ENCODE measurements at places on chromosomes 6 and 20.

DNA sequence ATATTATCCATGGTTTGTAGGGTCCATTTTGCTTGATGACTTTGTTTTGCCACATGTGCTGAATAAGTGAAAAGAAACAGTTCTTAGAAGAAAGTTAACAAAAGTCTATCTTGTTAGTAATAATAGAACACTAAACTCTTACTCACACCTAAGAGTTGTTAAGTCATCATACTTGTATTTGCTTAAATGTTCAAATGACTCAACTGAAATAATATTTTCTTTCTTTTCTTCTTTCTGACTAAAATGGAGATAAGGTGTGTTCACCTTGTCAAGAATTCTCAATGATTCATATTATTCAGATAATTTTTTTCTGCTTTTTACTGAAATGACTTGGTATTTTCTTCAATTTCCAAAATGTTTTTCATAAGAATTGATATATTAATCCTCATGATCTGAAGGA, 327.2 kb downstream of the HTR1B start:
- no peak for DNase-seq

- DNase-seq: no peak
These were observed 656 bp downstream of the RTEL1 start for GRCh38 chr20:63658749-63659187.

GRCh38 chr6:33112148-33112547, 36.4 kb downstream of the HLA-DPB1 start:
- peak; percentile 54 for DNase-seq

GRCh38 chr20:15056246-15056645, 718.8 kb upstream of the FLRT3 start:
- DNase-seq: no peak

DNA sequence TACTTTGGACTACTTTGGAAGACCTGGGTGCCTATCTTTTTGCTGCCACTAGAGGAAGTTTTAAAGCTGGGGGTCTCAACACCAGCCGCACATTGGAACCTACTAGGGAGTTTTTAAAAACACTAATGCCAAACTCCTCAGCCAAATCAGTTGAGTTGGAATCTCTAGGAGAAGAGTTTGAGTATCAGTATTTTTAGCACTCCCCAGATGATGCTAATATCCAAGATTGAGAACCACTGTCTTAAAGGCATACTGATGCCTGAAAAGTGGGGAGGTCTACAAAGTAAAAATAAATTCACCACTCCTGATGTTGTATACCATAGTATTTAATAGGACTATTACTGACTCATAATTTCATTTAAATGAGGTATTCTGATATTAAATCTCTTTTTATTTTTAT, 62.9 kb upstream of the COL21A1 start:
- DNase-seq: no peak

- DNase-seq: no peak
These were observed 53.0 kb downstream of the ALDH8A1 start for GRCh38 chr6:134896910-134897309.

GRCh38 chr6:114407426-114408035, 64.7 kb upstream of the HS3ST5 start:
- no peak for DNase-seq

DNA sequence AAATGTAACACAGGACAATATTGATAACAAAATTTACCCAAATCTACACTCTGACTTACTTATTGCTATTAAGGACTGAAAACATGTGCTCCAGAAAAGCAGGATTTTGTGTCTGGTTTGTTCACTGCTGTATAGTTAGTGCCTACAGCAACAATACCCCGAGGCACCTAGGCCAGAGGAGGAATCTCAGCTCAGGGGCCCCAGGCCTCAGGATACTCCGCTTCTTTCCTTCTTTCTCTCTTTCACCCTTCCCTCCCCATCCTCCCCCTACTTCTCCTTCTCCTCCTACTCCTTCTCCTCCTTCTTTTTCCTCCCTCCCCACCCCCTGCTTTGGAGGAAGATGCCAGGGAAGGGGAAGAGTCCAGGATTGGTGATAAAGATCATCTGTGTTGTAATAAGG, 985 bp upstream of the VNN2 start:
- DNase-seq: no peak

GRCh38 chr6:4930025-4930691, 73.7 kb downstream of the RPP40 start:
- DNase-seq: no peak

DNA sequence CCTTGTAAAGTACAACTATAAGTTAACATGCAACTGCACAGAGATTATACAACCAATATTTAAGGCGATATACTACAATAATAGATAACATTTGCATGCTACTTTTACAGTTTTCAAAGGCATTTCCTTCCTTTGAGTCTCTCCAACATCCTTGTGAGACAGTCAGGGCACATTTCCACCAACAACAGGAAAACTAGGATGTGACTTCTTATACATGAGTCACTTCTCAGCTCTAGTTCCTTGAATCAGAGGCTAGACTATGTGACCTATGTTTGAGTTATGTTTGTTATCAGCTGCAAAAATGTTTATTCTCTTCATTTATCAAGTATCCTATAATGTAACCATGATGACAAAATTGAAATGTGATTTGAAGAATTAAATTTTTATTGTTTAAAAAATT, 51.7 kb upstream of the TFAP2D start:
- no peak for DNase-seq

GRCh38 chr6:8905757-8906156, 470.4 kb upstream of the SLC35B3 start:
- DNase-seq: peak; percentile 14

DNA sequence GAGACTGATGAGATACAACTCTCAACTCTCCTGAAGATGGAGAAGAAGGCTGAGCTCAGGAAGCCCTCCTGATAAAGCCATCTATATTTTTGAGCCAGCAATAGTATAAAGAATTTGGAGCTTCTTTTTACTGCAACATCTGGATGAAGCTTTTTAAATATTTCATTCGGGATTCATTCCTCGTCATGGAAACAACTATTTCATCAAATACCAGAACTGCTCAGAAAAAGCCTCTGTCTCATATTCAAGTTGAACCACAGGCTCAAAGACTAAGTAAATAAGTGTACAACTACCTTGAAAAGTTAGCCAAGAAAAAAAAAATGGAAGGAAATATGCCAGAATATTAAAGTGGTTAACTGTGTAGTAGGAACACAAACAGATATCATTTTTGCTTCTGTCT, 37.8 kb downstream of the PTPRT start:
- DNase-seq: no peak

DNA sequence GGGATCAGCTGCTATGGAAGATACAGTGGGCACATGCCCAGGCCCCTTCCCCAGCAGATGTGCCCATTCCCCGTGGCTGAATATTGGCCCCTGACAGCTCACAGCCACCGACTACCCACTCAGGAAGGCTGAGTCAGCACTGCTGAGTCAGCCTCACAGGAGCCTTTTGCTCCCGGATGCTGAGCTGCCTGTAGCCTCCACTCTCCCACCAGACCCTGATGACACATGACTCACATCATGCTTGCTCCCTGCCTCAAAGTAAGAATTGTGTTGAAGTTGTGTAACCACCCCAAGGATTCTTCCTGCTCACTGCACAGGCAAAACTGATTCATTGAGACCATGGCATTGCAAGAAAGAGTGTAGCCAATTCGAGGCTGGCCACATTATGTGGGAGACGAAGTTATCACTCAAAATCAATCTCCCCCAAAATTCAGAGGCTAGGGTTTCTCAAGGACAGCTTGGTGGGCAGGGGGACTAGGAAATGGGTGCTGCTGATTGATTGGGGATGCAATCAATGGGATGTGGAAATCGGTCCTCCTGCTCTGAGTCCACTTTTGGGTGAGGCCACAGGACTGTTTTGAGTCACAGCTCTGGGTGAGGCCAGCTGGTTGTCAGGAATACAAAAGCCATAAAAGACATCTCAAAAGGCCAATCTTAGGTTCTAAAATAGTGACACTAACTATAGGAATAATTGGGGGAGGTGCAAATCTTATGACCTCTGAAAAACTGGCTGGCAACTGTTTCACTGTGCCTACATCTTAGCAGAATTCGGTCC, 556.6 kb upstream of the CDH4 start:
- no peak for DNase-seq

DNA sequence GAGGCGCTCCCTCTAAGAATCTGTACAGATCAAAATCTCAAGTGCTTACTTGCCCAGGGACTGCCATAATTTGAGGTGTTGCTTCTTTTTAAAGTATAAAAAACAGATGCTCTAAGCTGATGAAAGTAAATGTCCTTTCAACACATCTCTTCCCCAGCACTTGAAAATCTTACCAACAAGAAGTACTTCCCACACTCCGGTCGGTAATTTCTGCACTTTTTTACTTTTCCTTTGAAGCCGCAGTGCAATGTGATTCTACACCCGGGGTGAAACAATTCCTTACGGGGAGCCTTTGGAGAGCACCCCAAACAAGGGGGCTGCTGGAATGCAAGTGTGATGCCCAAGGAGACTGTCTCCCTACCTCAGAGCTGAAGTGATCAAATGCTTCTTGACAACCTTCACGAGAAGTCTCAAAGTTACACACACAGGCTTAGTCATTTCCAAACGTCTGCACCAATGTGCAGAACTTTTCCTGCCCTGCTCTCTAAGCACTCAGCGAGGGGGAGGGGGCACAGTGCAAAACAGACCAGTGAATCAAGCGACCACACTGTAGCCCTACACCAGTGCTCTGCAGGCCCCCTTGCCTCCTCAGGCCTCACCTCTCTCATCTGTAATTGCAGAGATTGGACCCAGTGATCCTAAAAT, 56.7 kb downstream of the ATXN1 start:
- no peak for DNase-seq

DNA sequence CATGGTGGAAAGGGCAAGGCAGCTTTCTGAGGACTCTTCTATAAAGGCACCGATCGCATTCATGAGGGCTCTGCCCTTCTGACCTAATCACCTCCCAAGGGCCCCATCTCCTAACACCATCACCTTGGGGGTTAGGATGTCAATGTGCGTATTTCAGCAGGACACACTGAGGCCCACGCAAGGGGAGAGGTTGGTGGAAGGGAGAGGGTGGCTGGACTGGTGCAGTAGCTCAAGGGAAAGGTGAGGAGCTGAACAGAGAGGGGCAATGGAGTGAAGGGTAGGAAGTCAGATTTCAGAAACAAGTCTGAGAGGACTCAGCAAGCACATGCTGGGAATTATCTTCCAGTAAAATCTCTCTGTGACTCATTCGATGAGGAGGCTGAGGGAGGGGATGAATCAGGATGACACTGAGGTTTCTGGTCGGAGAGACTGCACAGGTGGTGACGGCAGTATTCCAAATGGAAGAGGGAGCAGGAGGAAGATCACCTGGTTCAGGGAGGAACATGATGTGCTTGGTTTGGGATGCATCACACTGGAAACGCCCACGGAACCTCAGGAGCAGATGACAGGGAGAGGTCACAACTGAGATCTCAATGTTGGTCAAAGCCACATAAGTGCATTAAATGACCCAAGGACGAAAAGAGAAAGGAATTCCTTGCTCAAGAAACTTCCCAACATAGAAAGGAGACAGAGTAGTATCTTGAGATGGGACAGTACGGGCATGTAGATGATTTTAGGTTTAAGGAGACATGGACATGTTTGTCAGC, 67.1 kb downstream of the TFAP2A start:
- DNase-seq: no peak

DNA sequence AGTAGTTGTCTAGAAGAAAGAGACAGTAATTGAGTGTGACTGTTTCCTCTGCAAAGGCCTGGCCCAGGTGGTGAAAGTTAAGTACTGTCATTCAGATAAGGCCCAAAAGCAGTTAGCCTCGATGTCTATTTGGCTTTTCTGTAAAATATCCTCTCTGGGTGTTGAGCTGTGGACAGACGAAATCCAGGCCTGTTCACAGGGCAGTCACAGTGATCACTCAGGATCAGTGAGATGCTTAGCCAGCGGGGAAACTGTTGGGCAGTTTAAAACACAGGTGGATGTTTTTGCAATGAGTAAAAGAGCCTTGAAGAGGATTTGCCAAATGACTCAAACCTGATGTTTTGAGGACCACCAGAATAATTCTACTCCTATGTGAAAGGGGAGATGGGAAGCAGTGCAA, 22.0 kb upstream of the PRDM1 start:
- no peak for DNase-seq

DNA sequence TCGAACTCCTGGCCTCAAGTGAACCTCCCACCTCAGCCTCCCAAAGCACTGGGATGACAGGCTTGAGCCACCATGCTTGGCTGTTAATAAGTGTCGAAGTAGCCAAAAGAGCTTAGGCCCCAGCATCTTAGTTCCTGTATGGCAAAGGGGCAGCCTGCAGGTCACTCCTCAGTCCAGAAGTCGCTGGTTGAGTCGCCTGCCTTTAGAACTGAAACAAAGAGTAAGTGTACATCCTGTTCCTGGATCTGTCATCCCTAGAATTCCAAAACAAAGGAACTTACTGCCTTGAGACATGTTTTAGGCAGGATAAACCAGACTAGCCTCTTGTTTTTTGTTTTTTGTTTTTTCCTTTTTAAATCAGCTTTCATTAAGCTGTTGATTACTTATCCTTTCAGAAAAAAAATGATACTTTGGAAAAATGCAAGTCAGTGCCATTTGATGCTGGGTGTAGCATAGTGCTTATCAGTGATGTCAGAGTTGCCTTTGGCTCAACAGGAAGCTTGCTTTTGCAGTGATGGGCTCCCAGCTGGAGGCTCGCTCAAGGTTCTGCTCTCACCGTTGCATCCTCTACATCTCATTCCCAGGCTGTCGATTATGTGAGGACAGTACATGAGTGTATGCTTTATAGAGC, 9.0 kb downstream of the ACTR5 start:
- DNase-seq: no peak

DNA sequence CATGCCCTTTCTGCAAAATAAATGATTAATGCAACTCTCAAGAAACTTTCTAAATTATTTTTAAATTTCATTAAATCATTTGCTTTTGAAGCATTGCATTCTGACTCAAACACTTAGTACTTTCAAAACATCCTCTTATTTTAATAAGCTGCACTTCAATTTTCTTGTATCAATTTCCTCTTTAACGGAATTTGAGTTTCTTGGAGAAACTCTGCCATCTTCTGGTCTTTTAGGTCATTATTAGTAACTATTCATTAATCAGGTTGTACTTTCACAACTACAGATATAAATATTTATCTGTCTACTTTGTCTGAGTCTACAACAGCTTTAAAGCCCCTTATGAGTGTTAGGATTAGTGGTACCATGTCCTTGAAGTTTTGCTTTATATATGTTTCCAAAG, 30.2 kb downstream of the TMX4 start:
- peak; percentile 5 for DNase-seq

- DNase-seq: no peak
These were observed 462.5 kb upstream of the AGPAT4 start for GRCh38 chr6:161736326-161736725.

DNA sequence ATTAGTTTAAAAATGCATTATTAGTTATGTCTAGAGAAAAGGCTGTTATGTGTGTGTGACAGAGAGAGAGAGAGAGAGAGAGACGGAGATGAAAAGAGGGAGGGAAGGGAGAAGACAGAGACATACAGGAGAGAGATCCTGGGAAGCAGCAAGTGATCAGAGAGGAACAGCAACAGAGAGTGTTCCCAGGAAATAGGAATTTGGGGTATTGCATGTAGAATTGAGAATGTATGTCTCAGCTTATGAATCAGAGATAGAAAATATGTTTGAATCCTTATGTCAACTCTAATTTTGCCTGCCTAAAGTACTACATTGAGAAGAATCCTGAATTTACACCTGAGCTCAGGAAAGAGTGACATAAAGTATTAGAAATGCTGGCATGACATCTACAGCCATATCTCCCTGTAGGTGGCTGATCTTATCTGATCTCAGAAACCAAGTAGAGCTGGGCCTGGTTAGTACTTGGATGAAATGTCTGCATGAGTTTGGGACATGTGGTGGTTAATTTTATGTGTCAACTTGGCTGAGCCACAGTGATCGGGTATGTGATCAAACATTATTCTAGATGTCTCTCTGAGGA, 130.6 kb downstream of the TENT5A start:
- DNase-seq: no peak

GRCh38 chr20:8855315-8855714, 213.6 kb upstream of the PLCB4 start:
- no peak for DNase-seq

Measured in renal pelvis (tissue), 12 donors.